ENCODE measurements at places on chromosomes 5 and 9. TPM values are rescaled to one million over a fixed set of nuclear protein-coding genes. Genes with fewer than 3 reads are reported as not detected.

GRCh38 chr9:88359974-88360373 lies 28.3 kb upstream of the SPIN1 start:
- DNase-seq, result no peak

GRCh38 chr5:143274952-143275351 lies 128.5 kb downstream of the NR3C1 start:
- no peak for DNase-seq

DNA sequence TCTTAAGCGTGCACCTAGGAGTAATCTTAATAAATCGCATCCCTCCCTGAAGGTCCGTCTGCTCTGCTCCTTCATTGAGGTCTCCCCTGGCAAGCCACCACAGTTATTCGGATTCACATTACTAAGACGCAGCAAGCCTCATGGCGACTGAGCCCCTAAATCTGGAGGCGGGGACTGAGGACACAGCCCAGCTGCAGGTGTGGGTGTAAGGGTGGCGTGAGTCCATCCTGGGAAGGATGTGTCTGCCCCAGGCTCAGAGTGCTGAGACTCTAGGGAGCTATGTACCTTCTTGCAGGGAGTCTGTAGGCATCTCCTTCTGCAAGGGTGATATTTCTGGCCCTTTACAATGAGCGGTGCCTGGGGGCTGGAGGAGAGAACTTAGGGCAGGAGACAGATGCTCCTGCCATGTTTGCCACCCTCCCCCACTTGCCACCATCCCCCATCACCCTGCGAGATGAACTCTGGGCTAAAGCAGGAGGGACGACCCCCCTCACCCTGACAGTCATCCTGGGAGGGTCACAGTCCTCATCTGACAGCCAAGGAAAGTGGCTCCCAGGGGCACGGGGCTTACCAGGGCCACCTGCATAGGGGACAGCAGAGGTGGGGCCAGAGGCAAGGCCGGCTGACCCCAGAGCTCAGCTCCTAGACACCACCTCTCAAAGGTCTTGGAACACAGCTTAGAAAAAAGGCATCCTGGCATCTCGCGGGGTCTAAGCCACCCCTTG lies 76.4 kb upstream of the FCN1 start:
- no peak for DNase-seq

IL31RA gene
- not detected for total RNA-seq

FGFR4 gene
- total RNA-seq, result 0.53 TPM

DNA sequence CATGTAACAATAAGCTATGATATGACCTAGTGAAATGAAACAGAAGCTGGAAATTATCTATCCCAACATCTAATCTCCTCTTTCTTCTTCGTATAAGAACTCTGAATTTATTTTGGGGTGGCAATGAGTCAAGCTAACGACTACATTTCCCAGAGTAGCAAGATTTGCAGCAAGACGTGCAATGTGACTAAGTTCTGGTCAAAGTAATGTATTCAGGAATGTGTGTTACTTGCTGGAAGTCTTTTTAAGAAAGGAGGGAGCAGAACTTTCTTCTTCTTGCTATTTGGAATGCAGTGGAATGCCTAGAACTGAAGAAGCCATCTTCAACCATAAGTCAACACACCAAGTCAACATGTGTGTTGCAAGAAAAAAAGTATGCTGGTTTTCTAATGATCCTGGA lies 406.6 kb upstream of the MEF2C start:
- no peak for DNase-seq

ST8SIA4 gene
- total RNA-seq, result 35.8 TPM

DNA sequence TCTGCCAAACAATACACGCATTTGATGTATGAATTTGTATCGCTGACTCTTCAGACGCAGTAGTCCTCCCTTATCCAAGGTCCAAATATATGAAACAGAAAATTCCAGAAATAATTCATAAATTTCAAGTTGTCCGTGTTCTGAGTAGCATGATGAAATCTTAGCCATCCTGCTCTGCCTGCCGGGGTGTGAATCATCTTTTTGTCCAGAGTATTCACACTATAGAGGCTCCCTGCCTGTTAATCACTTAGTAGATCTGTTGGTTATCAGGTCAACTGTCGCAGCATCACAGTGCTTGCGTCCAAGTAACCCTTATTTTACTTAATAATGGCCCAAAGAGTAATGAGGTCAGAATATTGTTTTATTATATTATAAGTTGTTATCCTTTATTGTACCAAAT lies 268.1 kb downstream of the DOCK8 start:
- no peak for DNase-seq

PCDHGC4 gene
- total RNA-seq, result not detected

DNA sequence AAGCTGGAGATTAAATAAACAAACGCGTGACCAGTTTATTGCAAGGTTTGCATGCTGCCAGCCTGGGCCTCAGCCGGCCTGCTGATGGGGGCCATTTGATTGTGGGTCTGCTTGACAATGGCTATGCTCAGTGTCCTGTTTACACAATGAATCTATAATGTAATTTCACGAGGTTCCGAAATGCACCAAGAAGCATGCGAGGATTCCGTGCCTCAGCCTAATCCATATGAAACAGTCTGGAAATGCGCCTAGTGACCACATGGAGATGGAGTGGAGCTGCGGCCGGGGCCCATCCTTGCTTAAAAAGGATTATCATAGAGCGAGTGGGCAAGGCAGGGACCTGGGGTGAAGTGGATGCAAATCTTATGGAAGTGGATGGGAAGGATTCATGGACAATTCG lies 382.4 kb downstream of the CDK5RAP2 start:
- DNase-seq, result no peak

GRCh38 chr5:174532455-174533453 lies 191.6 kb upstream of the MSX2 start:
- no peak for DNase-seq

FAM200C gene
- 0.29 TPM for total RNA-seq

DNA sequence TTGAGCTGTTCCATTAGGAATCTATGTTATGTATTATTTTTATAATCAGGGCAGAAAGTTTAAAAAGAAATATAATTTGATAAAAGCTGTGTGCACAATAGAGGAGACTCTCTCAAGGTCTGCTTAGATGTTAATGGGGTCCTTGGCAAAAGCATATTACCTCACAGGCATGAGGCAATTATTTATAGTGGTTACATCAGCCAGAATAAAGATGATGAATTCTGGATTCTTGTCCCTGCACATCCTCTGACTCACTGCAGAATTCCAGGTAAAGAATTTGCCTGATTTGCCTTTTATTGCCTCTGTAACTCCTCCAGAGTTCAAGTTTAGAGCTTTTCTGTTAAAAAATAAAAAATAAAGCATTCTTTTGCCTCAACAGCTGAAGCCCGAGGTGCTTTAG lies 253.6 kb downstream of the MAST4 start:
- no peak for DNase-seq

IL4 gene
- not detected for total RNA-seq

- DNase-seq, result no peak
These were observed 23.7 kb downstream of the RALGPS1 start for GRCh38 chr9:126938327-126938726.

PIP5KL1 gene
- total RNA-seq, result 2.7 TPM

GRCh38 chr5:2887481-2888348 lies 136.2 kb upstream of the IRX2 start:
- DNase-seq, result no peak

- no peak for DNase-seq
These were observed 16.9 kb downstream of the PCSK5 start for GRCh38 chr9:75907329-75907728.

DNA sequence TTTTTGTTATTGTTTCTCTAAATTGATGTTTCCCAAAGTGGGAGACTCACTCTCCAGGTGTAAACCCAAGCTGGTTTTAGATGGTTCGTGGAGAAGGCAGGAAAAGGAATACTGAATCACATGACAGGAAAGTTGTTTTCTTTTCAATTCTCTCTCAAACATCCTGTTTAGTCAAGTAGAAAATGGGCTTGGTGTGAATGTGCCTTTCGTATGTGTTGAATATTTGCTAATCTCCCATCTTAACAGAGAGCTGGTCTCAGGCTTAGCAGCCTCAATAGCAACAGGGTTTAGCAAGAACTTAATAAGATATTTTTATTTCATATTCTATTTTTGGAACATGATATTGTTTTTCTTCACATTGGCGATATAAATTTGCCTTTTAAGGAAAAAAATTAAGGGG lies 119.7 kb downstream of the INSYN2B start:
- no peak for DNase-seq

FBP2 gene
- total RNA-seq, result not detected

PCDHB9 gene
- total RNA-seq, result not detected

- DNase-seq, result no peak
These were observed 18.4 kb upstream of the SLC9A3 start for GRCh38 chr5:542319-543311.

HTR4 gene
- not detected for total RNA-seq

- DNase-seq, result no peak
These were observed 181.7 kb downstream of the MTRR start for GRCh38 chr5:8050616-8051175.

DNA sequence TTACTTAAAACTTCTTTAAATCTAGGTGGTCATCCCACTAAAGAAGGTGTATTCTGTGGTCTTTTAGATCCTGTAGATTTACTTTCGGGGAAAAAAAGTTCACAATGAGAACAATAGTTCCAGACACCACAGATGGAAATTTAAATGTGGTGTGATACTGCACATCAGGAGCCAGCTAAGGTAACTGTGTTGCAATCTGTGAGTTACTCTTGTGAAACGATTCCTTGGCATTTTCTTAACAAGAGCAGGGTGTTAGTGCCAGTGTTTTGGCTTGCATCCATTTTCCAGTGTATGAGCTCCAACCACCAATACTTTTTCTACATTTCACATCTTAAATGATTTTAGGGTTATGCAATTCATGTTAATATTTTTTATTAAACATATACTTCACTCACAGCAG lies 674.5 kb downstream of the CETN3 start:
- DNase-seq, result no peak

DNA sequence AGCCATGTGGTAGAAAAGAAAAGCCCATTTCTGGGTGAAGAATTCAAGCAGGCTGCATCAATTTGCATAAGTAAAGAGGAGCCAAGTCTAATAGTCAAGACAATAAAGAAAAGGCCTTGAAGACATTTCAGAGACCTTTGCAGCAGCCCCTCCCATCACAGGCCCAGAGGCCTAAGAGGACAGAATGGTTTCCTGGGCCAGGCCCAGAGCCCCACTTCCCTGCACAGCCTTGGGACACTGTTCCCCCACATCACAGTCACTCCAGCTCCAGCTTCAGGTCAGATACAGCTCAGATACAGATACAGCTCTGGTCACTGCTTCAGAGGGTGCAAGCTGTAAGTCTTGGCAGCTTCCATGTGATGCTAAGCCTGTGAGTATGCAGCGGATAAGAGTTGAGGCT lies 29.1 kb downstream of the PLGRKT start:
- DNase-seq, result no peak

PCDHA6 gene
- not detected for total RNA-seq

- DNase-seq, result no peak
These were observed 214.1 kb upstream of the KLF4 start for GRCh38 chr9:107703651-107704050.

DNA sequence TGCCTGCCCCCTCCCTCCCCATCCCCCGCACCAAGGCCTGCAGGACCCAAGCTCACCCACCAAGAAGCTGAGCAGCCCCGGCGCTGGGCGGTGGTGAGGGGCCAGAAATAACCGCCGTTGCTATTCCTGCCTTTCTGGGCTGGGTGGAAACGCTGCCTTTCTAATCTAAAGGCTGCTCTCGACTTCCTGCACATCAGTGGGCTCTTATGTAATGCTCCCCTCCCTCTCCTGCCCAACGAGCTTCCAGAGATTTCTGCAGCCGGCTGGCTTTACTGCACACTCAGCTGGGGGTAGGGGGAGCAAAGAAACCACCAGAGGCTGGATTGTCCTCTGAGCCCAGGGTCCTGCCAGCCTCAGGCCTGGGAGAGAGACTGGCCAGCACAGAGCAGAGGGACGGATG lies 6.9 kb upstream of the EGR1 start:
- DNase-seq, result no peak

- no peak for DNase-seq
These were observed 918.3 kb downstream of the NR2F1-AS1 start for GRCh38 chr5:92662741-92663140.

DNA sequence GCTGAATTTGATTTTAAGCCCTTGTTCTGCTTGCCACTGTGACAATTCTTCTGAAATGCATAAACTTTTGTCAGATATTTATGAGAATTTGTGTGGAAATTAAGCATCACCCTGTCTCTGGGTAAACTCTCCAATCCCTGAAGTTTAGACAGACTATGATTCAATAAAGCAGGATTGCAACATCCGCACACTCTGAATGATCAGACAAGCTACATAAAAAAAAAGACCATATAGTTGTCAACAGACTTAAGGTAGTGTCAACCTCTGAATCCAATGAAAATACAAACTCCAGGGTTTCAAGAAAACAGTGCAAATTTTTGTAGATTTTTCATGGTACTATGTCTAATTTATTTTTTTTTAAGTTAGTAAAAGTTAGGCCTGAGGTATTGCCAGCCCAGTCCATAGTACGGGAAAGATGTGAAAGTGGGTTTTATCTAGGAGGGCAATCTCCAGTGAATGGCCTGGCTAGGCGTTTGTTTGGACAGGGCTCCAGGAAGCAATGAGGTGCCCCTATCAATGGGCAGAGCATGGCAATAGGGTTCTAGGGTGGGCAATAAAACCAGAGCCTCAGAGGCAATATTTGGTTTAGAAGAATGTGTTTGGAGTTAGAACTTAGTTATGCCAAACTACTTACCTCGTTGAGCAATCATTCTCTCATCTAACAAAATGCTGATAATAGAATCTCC lies 762.6 kb upstream of the SEMA6A start:
- DNase-seq, result no peak

PCDHB15 gene
- total RNA-seq, result not detected

GRCh38 chr9:78351816-78352215 lies 54.9 kb downstream of the PSAT1 start:
- DNase-seq, result peak; percentile 52

DNA sequence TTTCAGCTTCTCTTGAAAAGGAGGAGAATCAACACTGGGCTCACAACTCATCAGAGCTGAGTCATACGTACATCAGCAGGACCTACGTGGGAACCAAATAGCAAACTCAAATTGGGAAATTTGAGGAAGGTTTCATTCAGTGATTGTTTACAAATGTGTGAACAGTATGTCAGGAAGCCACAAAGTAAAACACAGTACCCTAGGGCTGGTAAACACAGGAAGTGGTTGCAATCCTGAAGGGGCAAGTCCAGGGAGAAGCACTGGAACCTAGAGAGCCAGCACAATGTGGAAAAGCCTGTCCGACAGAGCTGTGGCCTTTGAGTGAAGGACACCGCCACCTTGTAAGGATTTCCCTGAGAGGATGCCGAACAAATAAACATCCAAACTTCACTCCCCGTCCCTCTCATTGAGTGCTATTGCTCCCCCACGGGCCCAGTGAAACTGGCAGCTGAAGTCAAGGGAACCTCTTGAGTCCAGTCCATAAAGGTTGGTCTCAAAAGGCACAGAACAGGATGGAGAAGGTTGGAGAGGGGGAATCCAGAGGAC lies 26.7 kb upstream of the RICTOR start:
- no peak for DNase-seq

GRCh38 chr5:39767916-39768315 lies 343.1 kb upstream of the DAB2 start:
- no peak for DNase-seq

MZB1 gene
- total RNA-seq, result 19.0 TPM

RNF224 gene
- not detected for total RNA-seq

ROR2 gene
- 0.05 TPM for total RNA-seq

PANK3 gene
- total RNA-seq, result 57.4 TPM

STK32A gene
- not detected for total RNA-seq
